ENCODE measurements at places on chromosomes 11 and 22.

DNA sequence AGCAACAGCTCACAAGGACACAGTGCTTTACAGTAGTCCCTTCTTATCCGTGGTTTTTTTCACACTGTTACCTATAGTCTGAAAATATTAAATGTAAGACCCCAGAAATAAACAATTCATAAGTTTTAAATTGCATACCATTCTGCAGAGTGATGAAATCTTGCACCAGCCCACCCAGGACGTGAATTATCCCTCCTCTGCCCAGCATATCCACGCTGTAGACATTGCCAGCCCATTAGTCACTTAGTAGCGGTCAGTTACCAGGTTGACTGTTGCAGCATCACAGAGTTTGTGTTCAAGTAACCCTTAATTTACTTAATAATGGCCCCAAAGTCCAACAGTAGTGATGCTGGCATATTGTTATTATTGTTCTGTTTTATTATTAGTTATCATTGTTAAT is 3.6 kb downstream of the CLTCL1 start:
- no peak for DNase-seq

- no peak for DNase-seq
Measured at GRCh38 chr11:71990701-71991100, 8.0 kb upstream of the IL18BP start.

DNA sequence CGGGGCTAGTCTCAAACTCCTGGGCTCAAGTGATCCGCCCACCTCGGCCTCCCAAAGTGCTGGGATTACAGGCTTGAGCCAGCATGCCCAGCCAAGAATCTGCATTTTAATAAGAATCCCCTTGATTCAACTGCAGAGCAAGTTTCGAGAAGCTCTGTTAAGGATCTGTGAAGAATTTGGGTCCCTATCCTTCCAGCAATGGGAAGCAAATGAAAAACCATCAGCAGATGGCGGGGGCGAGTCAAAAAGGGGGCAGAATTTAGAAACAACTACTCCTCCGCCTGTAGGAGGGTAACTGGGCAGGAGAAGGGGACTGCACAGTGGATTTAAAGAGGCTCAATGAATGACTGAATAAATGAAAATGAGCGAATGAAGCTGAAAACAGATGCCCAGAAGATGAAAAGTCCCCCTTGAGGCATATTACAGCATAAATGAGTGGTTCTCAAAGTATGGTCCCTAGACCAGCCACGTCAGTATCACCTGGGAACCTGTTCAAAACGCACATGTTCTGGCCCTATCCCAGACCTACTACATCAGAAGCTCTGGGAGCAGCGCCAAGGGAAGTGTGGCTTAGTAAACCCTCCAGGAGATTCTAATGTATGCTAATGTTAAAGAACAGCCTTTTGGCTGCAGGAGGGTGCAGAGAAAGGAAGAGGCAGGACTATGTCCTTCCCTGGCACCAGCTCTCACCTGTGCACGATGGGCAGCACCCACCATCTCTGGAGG is 15.0 kb downstream of the VWCE start:
- no peak for DNase-seq

- DNase-seq: no peak
Measured at GRCh38 chr11:22006901-22007300, 186.0 kb upstream of the ANO5 start.

- DNase-seq: no peak
Measured at GRCh38 chr22:46703171-46703995, 34.7 kb downstream of the CERK start.

GRCh38 chr11:122162095-122162494 is 46.1 kb upstream of the BLID start:
- DNase-seq: no peak

- DNase-seq: no peak
Measured at GRCh38 chr22:49849161-49850020, 4.3 kb upstream of the ZBED4 start.
